ENCODE measurements at places on chromosomes 7 and 10.

GRCh38 chr10:24128066-24128730, 80.7 kb upstream of the KIAA1217 start:
- no peak for DNase-seq

GRCh38 chr7:95596198-95597063, at the start of gene PDK4:
Gene PDK4 (minus strand): TSS chr7:95596516. CDS start chr7:95596293, 223 bp downstream.
- DNase-seq = no peak

- no peak for DNase-seq
These were observed 50.2 kb downstream of the SHH start for GRCh38 chr7:155762036-155762435.

- DNase-seq = no peak
These were observed 71.9 kb downstream of the WIPF3 start for GRCh38 chr7:29878081-29878688.

- DNase-seq = no peak
These were observed 106.4 kb downstream of the AMPH start for GRCh38 chr7:38524786-38525185.

GRCh38 chr7:92988051-92988450, 129.7 kb downstream of the SAMD9 start:
- no peak for DNase-seq
